ENCODE measurements at places on chromosomes 1 and 21.

DNA sequence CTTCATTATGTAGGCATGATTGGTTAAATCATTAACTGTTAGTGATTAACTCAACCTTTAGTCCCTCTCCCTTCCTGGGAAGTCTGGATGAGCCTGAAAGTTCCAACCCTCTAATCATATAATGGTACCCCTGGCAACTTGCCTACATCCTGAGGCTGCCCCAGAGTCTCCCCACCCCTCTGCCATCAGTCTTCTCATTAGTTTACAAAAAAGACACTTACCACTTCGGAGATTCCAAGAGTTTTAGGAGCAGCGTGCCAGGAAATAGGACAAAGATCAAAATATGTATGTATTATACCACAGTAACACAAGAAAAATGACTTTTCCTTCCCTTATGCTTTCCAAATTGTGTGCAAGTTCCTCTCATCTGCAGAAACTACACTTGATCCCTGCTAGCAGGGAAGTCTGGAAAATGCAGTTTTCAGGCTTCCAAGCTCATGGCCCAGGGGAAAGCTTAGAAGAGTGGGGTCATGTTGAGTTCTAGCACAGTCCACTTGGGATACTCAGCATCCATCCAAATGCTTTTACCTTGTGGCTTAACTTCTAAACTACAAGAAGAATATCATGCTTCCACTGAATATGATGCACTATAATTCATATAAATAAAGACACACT lies 64.6 kb upstream of the PPIH start:
- DNase-seq, result no peak

DNA sequence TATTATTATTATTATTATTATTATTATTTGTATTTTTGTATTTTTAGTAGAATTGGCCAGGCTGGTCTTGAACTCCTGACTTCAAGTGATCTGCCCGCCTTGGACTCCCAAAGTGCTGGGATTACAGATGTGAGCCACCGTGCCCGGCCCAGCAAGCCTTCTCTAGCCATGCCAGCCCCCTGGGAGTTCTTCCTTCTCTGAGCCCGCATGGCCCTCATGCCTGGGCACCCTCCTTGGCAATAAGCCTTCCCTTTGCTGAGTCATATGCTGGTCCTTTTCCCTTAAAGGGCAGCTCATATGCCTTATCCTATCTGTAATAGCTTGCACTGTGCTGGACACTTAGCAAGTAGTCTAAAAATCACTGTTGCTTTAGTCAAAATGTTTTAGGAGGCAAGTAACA lies 8.5 kb upstream of the NBL1 start:
- no peak for DNase-seq

- DNase-seq, result no peak
Observed at GRCh38 chr1:83996191-83996590, 2.7 kb downstream of the TTLL7 start.

DNA sequence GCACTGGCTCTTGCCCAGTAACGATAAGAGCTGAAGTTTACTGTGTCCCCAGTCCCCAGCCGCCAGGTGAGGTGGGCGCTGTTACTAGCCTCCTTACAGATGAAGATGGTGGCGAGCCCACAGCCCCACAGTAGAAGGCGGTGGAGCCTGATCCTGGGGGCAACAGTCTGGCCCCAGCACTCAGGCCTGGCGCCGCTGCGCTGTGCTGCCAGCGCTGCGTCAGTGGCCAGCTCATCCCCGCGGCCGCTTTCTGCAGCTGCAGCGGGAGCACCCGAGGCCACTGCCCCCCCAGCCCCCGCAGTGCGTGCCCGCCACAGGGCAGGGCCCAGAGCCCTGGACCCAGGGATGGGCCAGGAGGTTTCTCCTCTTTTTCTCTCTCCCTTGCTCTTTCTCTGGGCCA lies 13.3 kb downstream of the H6PD start:
- DNase-seq, result no peak

DNA sequence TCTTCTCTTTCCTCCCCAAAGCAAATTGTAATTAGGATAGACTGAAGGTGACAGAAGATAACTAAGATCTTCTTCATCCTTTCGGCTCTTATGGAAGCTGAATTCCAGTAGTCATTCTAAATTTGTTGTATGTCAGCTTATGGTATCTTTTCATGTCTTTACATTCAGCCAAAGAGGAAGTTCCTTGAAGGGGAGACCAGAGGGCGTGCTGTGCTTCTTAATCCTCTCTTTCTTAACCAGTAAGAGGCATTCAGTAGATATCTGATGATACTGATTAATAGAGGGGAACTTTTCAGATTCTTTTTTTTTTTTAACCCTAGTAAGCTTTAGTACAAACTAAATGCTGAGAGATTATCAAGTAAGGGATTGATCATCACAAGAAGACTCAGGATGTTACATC lies 102.3 kb downstream of the OSBPL9 start:
- DNase-seq, result no peak

DNA sequence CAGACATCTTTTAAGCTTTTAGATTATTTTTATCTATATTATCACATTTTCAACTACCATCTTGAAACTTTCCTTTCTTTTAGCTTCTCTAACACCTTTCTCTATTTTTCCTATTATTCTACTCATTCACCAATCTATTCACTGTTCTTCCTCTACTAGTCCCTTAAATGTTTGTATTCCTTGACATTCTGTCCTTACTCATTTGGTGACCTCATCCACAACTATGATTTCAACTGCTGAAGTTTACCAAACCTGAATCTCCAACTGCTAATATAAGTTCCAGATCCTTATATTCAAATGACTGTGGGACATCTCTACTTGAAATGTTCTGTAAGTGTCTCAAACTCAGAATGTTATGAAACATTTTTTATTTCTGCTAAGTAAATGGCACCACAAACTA lies 49.2 kb downstream of the TUT4 start:
- no peak for DNase-seq

GRCh38 chr1:188359315-188359714 lies 1530.6 kb downstream of the PLA2G4A start:
- DNase-seq, result no peak

DNA sequence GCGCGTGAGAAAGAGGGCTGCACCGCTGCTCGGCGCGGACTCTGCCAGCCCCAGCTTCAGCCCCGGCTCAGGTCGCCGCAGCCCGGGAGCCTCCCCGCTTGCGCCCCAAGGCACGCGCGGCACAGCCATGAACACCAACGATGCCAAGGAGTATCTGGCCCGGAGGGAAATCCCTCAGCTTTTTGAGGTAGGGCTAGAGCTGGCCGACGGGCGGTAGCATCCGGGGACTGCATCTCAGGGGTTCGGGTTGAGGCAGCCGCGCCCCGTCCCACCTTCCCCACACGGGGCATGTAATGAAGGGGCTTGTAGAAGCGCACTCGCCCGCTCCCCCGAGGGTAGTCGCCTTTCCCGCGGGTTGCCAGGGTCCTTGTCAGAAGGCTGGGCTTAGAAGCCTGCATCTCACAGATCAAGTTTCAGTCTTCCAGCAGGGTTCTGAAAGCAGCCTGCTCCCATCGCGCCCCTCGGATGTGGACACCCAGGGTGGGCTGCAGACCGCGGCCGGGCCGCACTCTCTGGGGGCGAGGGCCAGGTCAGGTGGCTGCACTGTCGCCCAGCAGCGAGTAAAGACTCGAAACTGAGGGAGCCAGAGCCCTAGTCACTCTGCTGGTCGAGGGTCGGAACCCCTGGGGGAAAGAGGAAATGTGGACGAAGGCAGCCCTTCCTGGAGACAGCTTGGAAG lies 507 bp downstream of the AK5 start:
- DNase-seq, result peak; percentile 3

- no peak for DNase-seq
Observed at GRCh38 chr1:21724098-21724497, 54.9 kb upstream of the RAP1GAP start.

- no peak for DNase-seq
Observed at GRCh38 chr1:155938220-155938627, 3.2 kb upstream of the RXFP4 start.

DNA sequence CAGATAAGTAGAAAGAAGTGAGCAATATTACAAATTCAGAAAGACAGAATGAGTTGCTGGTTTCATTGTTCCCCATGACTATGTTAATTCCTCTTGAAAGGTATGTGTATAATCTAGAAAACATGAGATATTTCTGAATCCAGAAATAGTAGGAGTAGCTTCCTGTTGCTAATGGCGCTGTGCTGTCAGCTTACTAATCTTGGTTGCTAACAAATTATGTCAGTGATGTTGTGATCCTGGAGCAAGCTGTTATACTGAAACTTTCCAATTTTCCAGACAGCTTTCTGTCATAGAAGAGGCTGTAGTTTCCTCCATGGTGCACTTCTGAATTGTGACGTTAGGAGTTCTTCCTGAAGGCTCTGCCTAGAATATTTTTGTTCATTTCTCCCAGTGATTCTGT lies 372.3 kb downstream of the USP25 start:
- DNase-seq, result no peak

GRCh38 chr1:3019007-3019515 lies 2.2 kb upstream of the ACTRT2 start:
- no peak for DNase-seq

GRCh38 chr1:67484492-67484891 lies 54.3 kb upstream of the SERBP1 start:
- no peak for DNase-seq

DNA sequence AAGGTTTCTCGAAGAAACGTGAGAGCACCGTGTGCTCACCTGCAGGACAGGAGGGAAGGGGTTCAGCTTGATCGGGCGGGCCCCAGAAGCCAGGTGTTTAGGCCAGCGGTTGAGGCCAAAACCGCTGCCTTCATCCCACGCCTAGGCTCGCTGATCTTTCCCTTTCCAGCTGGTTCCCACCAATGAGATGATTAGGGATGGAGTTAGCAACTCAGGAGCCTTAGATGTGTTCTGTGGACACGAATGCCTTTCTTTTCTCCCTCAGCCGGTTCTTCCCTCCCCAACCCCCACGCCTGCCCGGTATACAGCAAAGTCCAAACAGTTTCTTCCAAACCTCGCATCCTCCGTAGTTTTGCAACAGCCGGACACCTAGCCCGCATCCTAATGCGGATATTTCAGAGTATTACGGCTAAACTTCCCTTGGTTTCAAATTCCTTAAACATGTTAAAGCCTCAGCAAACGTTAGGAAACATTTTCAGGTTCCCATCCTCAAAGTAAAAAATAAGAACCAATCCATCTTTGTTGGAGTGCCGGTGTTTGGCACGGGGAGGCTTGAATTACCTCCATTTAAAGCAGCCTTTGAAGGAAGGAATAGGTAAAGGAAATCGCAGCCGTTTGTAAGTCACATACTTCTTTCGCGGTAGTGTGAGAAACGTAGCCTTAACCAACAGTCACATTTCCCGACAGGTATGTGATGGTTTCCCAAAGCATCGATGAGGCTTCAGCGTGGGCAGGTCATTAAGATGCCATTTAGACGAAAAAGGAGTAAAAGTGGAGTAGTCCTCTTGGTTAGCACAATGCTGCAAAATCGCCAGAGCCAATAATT lies 1.1 kb downstream of the LRRC8C start:
- no peak for DNase-seq

DNA sequence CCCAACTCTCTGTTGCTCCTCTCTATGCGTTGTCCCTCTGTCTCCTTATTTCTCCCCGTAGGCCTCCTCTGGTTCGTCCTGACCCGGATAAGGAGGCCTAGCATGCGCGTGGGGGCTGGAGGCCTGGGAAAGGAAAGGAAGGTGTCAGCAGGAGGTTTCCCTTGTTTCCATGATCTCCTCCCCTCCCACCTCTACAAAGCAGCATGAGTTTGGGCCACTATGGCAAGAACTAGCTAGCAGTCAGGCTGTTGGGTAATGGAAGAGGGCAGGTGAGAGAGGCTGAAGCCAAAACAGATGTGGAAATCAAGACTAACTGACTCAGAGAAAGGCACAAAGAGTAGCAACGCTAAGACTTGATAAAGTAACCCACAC lies 687 bp upstream of the SEMA6C start:
- DNase-seq, result no peak

GRCh38 chr1:222465211-222466041 lies 82.5 kb downstream of the HHIPL2 start:
- DNase-seq, result peak; percentile 60

- DNase-seq, result no peak
Observed at GRCh38 chr1:167455786-167456446, 62.4 kb downstream of the CD247 start.
